ENCODE measurements at places on chromosomes 3 and 15.

DNA sequence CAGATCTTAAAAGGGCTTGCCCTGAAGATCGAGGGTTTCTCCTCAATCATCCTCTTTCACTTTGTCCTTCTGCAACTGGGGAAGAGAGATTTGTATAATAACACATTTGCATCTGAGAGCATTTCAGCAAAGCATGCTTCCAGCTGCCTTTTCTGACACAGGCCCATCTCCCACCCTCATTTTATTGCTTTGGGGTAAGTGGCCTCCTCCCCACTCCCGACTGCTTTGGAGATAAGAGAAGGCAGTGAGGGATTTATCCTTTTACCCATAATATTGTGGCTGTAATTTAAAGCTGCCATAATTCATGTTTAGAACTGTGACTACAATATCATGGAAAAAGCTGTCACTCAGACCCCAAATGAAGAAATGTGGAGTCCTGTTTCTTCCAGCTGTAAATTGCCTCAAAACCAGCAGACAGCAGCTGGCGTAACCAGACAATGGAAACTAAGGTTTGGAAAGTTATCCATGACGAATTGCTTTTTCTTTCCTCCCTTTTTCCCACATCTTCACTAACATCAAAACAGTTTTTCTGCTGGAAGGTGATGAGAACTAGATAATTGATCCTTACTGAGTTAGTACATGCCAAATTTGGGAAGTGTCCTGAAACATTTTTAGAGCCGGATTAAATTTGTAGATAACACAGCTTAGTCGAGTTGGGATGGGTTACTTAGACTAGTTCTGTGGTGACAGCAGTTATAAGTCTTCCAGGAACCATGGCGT, 104.2 kb upstream of the PFN2 start:
- no peak for DNase-seq

DNA sequence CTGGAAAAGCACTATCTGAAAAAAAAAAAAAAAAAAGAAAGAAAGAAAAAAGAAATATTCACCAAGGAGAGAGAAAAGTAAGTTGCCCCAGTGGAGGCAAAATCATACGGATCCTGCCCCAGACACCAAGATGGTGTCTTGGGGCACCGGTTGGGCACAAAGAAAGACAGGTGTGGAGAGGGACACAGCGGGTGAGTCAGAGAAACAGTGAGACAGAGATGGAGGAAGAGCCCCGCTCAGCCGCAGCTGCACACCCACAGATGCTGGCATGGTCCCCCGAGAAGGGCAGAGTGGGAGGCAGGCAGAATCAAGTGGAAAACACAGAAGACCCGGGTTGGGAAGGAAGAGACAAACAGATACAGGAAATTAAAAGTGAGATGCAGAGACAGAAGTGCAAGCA, 129.7 kb upstream of the SMAD3 start:
- no peak for DNase-seq

GRCh38 chr15:99326235-99326634, 75.0 kb downstream of the LRRC28 start:
- no peak for DNase-seq

DNA sequence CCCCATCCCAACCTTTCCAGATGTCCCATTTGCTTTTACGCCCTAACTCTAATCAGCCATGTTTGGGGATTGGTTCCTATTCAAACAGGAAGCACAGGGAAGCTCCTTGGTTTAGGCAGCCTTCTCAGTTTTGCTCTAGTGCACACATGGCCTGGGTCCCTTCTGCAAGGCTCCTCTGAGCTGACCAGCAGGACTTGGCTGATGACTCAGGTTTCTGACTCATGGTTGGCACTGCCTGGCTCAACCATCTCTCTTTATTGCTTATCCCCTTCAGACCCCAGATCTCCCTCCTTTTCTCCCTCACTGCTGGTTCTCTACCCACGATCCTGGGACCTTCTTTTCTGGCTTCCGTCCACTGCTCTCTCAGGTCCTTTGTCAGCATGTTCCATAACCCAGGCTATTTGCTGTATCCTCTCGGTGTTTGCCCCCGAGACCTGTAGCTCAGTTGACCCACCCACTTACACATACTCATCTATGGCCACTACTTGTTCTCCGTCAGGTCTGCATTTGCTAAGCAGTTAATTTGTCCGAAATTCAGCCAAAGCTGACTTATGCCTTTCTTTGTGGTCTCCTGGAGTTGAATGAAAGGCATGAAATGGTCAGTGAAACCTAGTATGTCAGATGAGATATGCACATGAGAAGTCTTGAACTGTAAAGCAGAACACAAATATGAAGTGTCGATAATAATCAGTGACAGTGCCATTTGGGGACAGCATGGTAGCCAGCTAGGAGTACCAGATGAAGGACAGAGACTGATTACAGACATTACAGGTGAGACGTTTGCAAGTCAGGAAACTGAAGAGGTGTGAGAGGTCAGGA, 323.5 kb upstream of the ROPN1 start:
- no peak for DNase-seq

- DNase-seq = no peak
Observed at GRCh38 chr15:38176155-38176554, 76.5 kb upstream of the SPRED1 start.

- DNase-seq = no peak
Observed at GRCh38 chr3:177703788-177704187, 506.5 kb upstream of the TBL1XR1 start.

DNA sequence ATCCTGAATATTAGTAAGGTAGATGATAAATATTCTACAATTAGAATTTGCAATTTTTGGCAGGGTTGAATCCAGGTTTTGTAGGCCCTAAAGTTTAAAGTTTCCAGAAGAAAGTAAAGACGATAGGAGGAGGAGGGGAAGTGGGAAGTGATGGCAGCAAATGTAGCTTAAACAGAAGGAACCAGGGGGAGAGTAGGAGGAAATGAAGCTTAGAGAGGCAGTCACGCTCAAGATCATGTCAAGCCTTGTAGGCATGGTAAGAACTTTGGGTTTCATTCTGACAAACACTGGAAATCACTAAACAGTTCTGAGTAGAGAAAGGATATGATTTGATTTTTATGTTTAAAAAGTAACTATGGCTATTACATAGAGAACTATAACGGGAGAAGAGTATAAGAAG, 63.9 kb downstream of the NR2E3 start:
- DNase-seq = no peak

- no peak for DNase-seq
Observed at GRCh38 chr3:122987736-122988319, 39.7 kb downstream of the SEMA5B start.

DNA sequence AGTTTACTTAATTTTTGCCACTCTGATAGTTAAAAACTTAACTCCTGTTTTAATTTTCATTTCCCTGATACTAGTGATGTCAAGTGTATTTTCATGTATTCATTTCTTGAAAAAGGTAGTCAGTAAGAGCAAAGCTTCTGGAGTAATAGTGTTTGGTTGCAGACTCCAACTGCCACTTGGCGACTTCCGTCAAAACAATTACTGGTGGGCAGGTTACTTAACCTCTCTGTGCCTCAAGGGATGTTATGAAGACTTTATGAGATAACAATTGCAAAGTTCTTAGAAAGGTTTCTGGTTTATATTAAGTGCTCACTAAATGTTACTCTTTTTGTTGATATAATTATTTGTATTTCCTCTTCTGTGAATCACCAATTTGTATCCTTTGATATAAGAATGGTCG, 129.7 kb downstream of the NFKBIZ start:
- no peak for DNase-seq

DNA sequence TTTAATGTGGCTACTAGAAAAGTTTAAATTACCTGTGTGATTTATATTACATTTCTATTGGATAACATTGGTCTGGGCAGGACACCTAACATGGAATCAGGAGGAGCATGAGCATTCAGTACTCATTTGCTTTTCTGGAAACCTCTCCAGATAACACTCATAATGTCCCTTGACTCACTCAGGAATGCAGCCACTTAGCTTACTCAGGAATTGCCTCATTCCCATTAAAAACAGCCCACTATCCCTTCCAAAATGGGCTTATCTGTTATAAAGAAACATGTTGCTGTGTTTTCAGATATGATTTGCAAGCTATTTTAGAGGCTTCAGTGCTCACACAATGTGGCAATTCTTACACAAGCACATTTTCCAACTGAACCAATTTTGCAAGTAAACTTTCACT, 17.1 kb downstream of the GBE1 start:
- DNase-seq = no peak

DNA sequence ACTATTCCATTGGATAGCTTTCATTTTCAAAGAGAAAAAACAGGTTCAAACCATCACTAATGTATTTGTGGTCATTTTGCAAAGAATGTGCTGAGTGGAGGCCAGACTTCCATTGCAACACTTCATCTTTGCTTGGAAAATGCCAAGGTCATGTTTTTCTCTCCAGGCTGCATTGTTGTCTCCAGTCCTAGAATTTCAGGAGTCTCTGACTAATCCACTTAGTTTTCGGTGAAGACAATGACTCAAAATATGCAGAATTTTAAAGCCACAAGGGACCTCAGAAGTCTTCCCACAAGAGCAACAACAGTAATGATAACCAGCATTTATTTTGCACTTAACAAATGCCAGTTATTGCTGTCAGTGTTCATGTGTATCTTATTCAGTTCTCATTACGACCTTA, 277.0 kb downstream of the RYR3 start:
- no peak for DNase-seq

- DNase-seq = no peak
Observed at GRCh38 chr3:47592066-47592795, 13.6 kb upstream of the CSPG5 start.

DNA sequence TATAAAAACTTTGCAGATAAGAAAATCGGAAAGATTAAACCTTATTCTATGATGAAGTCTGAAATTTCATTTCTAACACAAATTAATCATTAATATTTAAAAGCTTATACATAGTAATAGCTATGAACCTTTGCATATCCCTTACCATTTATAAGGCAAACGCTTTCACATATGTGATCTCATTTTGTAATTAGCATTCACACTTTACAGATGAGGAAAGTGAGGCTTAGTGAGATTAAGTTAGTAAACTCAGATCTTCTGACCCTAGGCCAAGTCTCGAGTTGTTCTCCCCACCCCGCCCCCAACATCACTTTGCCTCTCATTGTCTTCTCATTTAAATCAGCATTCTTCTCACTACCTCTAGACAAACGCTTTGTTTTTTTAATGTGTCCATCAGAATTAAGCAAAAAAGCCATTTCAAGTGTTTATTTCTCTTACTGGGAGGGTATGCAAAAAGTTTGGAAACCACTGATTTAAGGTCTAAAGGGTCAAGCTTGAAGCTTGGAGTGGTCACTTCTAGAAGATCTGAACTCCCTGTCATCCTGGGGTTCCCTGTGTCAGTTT, 172.9 kb upstream of the BCL6 start:
- DNase-seq = no peak

DNA sequence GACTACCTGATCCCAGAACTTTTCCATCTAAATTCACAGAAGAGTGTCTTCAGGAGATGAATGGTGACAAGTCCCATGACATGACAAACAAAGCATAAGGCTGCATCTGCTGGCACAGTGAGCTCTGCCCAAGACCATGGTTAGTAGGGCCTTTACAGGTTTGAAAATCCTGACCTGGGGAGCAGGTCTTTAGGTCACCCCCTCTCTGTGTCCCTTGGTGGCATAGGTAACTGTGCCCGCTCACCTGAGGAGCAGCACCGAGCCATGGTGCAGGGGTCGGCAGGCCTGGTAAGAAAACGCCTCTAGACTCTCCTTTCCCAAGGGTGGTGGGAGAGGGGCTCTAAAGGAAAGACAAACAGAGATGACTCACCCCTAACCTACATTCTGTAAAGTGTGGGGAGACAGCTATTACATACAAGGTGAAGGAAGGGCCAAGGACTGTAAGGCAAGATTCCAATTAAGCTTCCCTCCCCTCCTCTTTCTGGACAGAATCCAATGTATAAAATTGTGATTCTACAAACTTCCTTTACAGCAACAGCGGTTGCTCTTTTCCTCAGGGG, 74.0 kb downstream of the SATB1 start:
- no peak for DNase-seq

DNA sequence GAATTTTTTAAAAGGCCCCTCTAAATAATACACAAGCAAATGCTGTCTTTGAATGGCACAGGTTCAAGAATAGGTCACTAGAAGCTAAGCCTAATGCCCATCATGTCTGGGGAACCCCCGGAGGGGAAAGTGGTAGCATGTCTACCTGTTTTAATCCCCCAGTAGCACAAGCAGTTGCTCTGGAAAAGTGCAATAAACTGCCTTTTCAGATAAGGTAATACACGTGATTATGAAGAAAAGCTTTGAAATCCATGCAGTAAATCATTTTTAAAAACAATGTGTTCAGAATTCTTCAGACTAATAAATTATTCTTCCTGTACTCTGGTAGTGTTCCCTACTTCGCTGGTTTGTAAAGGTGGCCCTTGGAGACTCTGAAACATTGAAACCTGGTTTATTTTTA, 922.2 kb downstream of the ROBO1 start:
- DNase-seq = no peak

- DNase-seq = no peak
Observed at GRCh38 chr15:57796146-57796545, 89.6 kb downstream of the POLR2M start.
